ENCODE measurements at places on chromosomes 5 and 9.

DNA sequence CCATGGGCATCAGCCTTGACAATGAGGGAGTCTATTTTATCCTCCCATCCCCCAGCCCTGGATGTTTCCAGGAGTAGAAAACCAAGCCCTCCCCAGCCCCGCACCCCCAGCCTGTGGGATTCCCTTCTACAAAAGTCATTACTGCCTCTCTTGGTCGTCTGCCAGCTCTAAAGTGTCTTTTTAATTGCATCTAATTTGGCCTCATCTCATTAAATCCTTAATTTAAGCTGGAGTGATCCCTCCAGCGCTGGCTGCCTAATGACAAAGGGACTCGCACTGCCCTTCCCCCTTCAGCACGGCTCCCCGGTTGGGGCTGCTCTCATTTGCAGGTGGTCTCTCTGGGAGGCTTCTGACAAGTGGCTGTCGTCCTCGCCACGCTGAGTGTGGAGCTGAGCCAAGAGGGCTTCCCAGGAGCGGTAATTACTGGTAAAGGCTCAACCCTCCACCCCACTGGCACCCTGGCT is 107.9 kb upstream of the ALDH1B1 start:
- no peak for DNase-seq

- DNase-seq = no peak
These were observed 29.8 kb downstream of the NR2F1 start for GRCh38 chr5:93612855-93613243.

GRCh38 chr5:7540736-7541485 is 145.0 kb downstream of the ADCY2 start:
- no peak for DNase-seq

DNA sequence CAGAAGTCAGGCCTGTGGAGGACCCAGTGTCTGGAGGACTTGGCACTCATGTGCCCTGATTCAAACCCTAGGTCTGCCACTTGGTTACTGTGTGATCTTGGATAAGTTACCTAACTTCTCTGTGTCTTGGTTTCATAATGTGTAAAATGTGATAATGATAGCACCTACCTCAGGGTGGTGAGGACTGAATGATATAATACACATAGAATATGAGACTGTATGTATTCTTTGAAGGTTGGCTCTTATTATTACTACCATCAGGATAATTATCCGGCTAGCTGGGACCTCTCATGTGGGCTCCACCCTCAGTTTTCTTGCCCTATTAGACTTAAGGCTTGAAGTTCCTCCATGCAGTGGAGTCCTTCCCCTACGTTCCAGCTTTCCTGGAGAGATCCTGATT is 172.2 kb downstream of the COL23A1 start:
- no peak for DNase-seq

GRCh38 chr5:91361055-91361701 is 21.9 kb downstream of the ARRDC3 start:
- peak; percentile 42 for DNase-seq

GRCh38 chr9:16133556-16134227 is 580.8 kb downstream of the CCDC171 start:
- DNase-seq = peak; percentile 35

DNA sequence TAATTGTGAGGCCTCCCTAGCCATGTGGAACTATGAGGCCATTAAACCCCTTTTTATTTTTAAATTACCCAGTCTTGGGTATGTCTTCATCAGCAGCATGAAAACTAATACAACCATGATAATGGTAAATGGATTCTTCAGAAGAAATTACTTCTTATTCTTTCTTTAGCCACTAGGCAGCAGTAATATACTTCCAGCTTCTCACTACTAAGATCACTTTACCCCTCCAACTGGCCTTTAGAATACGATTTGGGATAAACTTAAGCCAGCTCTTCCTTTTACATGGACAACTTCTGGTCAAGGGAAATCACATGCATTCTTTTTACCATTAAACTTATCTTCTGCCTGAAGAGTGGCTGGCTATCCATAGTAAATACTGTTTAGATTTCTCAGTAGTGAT is 355.4 kb downstream of the MAN2A1 start:
- peak; percentile 13 for DNase-seq

DNA sequence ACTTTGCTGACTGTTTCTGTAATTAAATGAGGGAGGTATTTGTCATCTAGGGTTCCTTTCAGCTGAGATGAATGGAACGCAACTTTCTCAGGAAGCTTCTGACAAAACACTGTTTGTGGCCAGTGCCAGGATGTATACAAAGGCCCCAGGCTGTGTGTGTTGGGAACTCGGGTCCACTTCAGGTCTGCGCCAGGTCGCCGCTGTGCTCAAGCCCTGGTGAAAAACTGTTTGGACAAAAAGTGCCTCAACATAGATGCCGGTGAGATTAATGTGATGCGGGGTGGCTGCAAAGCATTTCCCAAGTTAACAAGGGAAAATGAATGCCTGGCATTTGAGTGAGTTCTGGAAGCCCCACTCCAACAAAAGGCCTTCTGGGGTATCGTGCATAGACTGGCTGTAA is 156.4 kb downstream of the GABBR2 start:
- DNase-seq = no peak
